Activated effector memory CD4-positive, alpha-beta T cell treated with anti-CD3 and anti-CD28 coated beads, Interleukin-2, amount 50 U/mL, for 16 hours (primary cell): ENCODE measurements at places on chromosomes 7 and 10.

DNA sequence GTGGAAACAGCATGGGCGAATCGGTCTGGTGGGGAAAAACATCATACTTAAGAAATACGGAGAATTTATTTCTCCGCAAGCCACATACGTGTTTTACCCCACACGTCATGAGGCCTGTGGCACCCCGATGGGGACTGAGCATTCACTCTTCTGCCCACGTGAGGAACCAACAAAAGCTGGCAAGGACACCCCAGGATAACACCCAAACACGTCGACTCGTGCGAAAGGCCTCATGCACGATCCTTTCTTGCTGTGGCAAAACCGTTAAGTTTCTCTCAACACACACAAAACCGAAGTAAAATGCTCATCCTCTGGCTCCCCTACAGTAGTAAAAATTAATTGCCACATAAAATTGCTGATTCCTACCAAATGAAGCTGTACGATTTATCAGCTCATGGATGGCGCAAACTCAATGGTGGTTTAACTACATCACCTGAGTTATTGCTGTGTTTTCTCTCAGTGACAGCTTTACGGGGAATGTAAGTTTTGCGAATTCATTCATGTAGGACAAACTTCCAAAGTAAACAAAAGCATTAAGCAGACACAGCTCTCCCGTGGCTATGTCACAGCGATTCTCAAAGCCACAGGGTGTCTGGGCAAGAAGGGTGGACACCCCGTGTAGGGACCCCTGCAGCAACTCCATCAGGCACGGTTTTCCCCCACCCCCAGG lies 97.0 kb downstream of the CTBP2 start:
- no peak for DNase-seq

- DNase-seq, result no peak
Observed at GRCh38 chr10:77062381-77062780, 575.2 kb downstream of the KCNMA1 start.

GRCh38 chr10:98664329-98665042 lies 217.8 kb upstream of the HPS1 start:
- DNase-seq, result no peak

GRCh38 chr10:47152861-47153349 lies 147.1 kb upstream of the GDF10 start:
- DNase-seq, result no peak

GRCh38 chr10:26479766-26480492 lies 41.8 kb downstream of the APBB1IP start:
- peak; percentile 67 for DNase-seq

- no peak for DNase-seq
Observed at GRCh38 chr7:101935521-101936141, 118.2 kb downstream of the CUX1 start.

DNA sequence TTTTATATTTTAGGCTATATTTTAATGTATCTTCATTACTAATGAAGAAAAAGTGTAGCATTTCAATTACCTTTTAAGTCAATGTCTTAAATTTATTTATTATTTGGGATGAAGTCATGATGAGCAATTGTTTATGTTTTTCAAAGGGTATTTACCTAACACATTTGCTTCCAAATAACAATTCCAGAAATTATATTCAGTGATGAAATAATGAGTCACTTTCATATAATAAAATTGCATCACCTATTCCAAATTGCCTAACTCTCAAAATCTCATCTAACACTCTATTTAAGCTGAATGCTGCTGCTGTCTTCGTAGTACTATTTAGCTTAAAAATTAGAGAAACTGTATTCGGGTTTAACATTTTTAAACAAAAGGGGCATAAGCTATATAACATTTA lies 97.7 kb downstream of the PRKG1 start:
- DNase-seq, result no peak

DNA sequence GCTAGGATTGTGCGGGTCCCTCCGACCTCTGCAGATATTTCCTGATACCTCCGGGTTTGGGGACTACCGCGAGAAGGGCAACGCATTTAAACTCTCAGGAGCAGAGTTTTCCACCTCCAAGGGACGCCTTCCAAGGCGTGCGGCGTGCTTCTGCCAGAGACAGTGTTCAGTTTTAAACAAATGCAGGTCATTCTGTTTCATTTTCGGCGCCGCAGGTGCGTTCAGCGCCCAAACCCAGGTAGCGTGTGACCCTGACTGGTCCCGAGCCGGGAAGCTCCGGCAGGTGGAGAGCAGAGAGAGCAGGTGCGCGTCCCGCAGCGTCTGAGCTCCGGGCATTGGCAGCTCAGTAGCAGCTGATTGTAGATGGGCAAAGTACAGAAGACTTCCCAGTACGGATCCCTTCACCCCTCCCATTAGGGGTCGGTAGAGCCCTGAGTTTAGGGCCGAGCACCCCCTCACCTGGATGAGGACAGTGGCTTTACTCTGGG lies 1.4 kb upstream of the CYP26A1 start:
- DNase-seq, result no peak

DNA sequence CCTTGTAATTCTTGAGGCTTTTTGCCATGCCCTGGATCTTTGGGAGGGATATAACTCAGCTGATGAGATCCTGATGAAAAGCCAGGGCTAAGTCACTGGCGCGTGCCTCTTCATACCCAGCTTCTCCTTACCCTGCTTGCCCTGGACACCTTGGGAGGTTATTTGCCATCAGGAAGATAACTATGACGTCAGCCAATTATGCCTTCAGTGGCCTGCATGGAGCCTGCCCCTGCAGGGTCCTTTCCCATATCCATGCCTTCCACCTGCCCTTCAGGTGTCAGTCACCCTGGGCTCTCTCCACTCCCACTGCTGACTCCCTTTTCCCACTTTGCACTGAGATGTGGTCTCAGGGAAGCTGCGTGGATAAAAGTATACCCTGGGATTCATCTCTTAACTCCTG lies 520.1 kb downstream of the SORCS3 start:
- no peak for DNase-seq

DNA sequence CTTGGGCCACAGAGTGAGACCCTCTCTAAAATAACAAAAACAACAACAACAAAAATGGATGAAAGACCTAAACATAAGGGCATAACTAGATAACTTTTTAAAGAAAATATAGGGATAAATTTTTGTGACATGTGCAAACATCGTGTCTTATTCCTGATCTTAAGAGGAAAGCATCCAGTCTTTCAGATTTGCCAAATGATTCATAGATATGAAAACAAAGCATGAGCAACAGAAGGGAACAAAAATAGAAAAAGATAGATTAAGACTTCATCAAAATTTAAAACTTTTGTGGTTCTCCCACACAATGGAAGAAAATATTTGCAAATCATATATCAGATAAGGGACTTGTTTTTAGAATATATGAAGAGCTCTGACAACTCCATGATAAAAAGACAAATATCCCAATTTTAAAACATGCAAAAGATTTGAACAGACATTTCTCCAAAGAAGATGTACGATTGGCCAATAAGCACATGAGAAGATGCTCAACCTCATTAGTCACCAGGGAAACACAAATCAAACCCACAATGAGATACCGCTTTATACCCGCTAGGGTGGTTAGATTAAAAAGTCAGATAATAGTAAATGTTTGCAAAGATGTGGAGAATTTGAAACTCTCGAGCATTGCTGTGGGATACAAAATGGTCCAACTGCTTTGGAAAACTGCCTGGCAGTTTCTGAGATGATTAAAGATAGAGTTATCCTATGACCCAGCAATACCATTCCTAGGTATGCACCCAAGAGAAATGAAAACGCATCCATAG lies 20.3 kb downstream of the PPIF start:
- DNase-seq, result peak; percentile 4

GRCh38 chr7:70710011-70710480 lies 421.9 kb upstream of the GALNT17 start:
- DNase-seq, result no peak

- DNase-seq, result no peak
Observed at GRCh38 chr7:42624471-42624870, 287.4 kb downstream of the C7orf25 start.

- DNase-seq, result no peak
Observed at GRCh38 chr7:27943241-27943640, 203.3 kb downstream of the TAX1BP1 start.

GRCh38 chr7:66043681-66044497 lies 31.7 kb upstream of the ASL start:
- peak; percentile 70 for DNase-seq

GRCh38 chr10:97182288-97182990 lies 3.3 kb downstream of the SLIT1 start:
- no peak for DNase-seq

DNA sequence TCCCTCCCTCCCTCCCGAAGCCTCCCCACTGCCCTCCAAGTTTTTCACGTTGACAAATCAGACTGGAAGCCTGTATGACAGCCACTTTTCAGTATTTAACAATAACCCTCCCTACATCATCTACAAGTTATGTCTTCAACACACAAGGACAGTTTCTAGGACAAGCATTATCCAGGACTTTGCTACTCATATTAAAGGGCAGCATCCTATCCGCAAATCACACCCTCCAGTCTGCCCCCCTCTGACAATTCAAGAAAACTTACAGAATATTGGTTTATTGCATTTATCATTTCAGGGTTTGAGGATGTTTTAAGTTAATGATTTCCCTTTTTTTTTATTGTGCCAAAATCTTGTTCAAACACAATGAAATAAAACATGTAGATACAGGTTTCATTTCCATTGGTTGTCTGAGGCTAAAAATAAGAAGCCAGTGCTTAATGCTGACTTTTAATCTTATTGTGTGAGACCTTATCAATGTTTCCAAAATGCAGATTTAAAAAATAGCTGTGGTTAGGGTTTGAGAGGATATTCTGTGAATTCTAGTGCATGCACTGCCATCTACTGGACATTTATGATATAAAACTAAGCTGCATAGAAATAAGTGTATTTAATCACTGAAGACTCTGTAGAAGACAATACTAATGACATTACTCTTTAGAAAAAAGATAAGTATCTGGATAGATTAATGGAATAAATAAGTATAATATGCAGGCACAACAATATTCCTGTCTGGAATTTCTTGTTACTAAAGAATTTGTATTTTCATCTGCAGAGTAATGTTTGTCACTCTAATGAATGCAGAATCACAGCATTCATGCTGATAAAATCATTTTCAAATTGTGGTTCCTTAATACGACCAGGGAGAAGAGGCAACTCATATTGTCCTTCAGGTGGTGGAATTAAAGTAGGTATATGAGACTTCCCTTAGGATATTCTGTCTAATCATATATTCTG lies 64.1 kb downstream of the CAV1 start:
- DNase-seq, result no peak

- DNase-seq, result no peak
Observed at GRCh38 chr10:61166065-61166464, 222.1 kb upstream of the RHOBTB1 start.

DNA sequence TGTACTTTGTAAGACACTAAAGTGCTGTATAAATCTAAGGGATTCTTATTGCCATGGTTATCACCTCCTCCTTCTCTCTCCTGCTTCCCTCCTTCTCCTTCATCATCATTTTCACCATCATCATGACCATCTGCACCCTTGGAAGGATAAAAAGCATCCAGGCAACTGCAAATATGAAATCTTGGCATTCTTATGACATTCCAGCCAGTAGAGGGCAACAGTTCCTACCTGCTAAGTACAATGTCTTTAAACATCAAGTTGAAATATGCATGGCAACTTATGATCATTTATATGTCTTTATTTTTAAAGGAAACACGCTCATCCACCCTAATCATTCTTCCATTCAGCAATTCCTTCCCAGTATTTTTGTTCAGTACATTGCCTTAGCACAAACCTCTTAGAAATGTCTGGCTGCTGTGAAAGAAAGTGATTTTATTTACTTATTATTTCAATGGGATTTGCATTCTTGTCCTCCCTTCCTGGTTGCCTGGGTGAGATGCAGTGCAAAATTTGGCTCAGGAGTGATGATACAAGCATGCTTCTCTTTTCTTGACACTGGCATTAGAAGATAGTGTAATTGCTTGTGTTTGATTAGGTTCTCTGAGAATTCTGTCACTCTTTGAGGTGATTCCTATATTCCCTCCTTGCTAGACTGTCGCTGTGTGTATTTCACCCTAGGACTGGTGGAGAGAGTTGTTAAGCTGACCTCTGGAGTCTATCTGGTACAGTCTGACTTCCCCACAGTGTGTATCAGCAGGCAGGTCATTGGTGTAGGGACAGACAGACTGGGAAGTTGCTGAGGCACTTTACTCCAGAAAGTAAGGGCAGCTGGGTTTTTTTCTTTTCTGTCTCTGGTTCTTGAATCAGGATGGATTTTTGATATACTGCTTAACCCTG lies 188.5 kb upstream of the BMPER start:
- no peak for DNase-seq

GRCh38 chr10:6383096-6383812 lies 180.5 kb downstream of the PFKFB3 start:
- no peak for DNase-seq

- no peak for DNase-seq
Observed at GRCh38 chr7:29937132-29937531, 52.5 kb downstream of the SCRN1 start.

DNA sequence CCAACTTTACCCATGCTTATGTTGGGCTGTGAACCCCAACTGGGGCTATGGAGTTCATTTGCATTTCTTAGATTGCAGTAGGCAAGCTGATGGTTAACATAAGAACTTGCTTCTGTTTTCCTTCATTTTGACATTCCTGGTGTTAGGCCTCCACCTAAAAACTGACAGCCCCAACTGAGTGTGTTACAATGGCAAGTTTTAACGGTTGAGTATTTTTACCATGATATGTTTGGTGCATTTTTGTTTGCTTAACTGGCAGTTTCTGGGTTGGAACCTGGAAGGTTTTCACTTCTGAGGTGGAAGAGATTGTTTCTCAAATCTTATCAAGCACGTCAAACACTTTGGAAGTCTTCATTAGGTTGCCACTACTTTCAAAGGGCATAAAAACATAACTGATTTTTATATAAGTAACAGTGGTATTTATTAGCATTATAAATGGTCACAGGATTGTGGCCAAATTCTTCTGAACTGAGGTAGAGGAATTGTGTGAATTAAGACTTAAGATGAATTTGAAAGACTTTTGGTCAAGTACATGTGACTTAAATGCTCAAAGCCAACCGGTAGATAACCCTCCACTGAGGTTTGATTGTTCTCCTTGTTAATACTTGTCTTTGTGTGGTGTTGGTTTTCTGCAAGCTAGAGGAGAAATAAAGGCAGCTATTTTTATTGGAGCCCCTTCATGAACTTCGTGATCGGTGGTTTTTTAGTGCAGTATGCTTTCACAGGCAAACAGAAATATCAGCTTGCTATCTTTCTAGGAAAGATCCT lies 2.8 kb downstream of the BMI1 start:
- no peak for DNase-seq

- no peak for DNase-seq
Observed at GRCh38 chr10:73601486-73601921, 10.4 kb upstream of the USP54 start.

GRCh38 chr7:55563596-55564325 lies 8.5 kb downstream of the VOPP1 start:
- DNase-seq, result no peak
